NCI-H2029 treated with DMSO at 0.1 percent for 48 hours (cell line): ENCODE measurements at places on chromosomes 5 and 9.

GRCh38 chr5:87048156-87048555, 219.5 kb upstream of the RASA1 start:
- no peak for DNase-seq

GRCh38 chr9:2493109-2493508, 128.5 kb upstream of the VLDLR start:
- DNase-seq = no peak

- no peak for DNase-seq
These were observed 229.5 kb upstream of the PAPPA start for GRCh38 chr9:115923903-115924668.

DNA sequence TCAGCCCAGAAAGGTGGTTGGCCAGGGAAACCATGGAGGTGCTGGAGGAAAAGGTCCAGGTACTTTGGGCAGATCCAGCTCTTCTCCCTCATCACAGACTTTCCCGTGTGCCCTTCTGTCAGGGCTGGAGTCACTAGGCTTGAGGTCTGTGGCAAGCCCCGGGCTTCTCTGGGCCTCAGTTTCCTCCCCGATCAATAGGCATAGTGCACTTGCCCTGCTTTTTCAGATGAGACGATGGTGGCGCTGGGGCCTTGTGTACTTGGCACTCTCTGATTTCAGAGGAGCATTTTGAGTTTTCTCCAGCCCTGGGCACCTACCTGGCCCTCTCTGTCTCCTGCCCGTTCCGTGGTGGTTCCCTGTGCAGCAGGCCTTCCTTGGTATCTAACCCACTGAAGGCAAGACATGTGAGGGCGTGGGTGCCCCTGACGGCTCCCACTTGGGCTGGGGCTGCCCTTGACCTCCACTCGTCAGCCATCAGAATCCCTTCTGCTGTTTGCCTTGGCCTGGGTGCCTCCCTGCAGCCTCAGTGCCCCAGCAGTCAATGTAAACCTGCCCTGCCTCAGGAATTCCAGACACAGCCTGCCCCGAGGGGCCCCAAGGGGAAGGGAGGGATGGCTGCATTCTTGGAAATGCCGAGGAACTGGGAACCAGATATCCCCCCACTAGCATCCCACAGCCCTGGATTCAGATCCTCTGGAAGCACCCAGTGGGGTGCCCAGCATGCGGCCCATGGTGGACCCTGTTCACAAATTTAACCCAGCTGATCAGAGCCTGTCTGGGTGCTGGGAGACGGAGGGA, 66.3 kb upstream of the COL5A1 start:
- DNase-seq = no peak

DNA sequence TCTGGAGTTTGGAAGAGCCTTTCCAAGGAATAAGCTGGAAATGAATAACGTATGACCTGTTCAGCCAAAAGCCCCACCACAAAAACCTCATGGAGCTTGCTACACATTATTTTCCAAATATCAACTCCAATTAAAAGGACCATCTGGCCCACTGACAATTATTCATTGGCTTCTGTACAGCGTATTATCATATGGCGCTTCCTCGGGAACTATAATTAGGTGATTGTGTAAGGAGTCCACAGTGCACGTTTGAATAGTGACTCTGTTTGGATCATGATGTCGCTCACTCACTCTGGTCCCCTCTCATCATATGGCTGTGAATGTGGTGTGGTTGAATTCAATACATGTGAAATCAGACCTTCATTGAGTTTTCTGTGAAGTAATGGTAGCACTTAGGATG, 52.1 kb downstream of the GDNF start:
- no peak for DNase-seq

DNA sequence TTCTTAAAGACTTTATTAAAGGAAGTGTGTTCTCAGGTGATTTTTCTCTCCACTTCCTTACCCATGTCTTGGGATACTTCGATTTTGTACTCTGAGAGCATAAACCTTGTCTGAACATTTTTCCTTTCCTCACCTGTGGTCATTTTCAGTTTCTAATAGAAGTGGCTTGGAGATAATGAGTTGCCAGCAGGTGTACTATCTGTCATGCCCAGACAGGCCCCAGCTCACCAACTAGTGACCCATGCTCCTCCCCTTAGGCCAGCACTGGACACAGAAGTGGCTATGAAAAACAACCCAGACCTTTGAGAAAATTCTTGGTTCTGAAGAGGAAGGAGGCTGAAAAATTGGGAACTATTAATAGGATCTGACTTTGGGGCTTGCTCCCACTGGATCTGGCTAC, 49.2 kb upstream of the SMIM32 start:
- no peak for DNase-seq

DNA sequence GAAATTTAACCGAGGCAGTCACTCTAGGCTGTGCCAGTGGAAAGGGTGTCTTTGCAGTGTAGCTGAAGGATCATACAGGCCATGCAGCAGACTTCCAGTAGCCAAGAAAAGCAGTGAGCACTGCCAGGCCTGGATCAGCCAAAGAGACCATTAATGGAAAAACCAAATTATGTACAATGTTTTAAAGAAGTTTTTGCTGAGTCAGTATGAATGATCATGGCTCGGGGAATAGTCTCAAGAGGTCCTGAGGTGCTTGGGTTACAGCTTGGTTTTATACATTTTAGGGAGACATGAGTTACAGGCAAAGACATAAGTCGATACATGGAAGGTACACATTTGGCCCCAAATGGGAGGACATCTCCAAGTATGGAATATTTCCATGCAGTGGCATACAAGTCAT, 141.3 kb downstream of the YTHDC2 start:
- no peak for DNase-seq

GRCh38 chr5:5881294-5881693, 458.8 kb downstream of the ICE1 start:
- DNase-seq = no peak

DNA sequence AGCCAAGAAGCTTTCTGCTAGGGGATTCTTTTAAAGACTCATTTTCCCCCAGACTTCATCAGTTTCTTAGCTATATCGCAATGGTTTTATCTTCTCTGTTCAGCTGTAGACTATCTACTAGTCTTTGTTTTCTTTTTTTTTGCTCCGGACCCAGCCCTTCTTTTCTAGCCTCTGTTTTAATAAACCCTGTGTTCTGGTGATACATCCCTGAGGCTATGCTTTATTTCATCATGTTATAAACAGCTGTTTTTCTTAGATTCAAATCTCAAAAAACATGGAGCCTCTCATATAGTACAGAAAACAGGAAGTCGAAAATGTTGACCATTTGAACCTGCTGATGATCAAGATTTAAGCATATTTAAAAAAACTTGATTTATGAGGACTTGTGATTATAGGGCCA, 37.8 kb downstream of the SCGB3A1 start:
- no peak for DNase-seq

GRCh38 chr5:158285698-158286097, 426.8 kb upstream of the CLINT1 start:
- no peak for DNase-seq

GRCh38 chr9:91481972-91482371, 58.3 kb upstream of the NFIL3 start:
- no peak for DNase-seq

DNA sequence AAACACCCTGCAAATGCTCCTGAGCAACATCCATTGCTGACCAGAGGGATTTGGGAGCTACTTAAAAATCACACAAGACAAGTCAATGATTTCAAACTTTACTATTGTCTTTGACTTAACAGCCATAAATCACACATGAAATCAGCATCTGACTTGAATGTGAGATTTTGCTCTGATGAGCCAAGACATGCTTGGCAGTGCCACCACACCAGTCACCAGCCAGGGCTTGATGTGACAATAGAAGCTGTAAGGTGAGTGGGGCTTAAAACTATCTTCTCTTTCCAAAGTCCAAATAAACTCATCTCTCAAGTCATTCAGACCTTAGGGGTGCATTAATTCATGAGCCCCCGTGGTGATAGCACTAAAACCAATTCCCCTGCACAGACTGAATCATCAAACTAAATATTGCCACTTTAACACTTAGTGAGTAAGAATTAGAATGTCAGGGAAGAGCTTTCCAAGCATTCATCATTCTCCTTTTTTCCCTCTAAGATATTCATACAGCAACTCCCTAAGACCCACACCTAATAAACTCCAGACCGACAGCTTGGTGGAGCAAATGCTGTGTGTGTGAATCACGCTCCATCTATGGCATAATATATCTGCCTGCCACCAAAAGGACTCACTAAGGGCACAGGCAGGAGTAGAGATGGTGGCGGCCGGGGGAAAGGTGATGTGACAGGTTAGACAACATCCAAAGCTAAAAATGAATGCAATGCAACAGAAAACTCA, 119.4 kb downstream of the SPOCK1 start:
- no peak for DNase-seq

GRCh38 chr9:91483835-91484234, 60.2 kb upstream of the NFIL3 start:
- DNase-seq = no peak

DNA sequence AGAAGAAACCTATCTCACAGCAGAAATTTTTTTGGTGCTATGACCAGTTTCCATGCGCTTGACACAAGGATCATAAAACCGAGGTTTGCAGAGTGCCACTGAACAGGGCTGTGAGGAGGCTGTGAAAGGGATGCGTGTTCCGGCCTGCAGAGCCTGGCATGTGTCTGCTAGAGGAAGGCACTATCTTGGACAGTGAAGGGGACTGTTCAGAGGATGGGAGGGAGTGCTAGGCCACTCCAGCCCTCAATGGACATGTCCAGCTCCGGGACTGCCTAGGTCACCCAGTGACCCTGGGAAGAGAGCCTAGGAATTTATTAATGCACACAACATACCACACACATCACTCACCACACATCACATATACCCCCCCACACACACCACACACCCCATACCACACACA, 275.9 kb downstream of the GADD45G start:
- no peak for DNase-seq

- DNase-seq = no peak
These were observed 41.2 kb upstream of the CTSL start for GRCh38 chr9:87684627-87685219.

DNA sequence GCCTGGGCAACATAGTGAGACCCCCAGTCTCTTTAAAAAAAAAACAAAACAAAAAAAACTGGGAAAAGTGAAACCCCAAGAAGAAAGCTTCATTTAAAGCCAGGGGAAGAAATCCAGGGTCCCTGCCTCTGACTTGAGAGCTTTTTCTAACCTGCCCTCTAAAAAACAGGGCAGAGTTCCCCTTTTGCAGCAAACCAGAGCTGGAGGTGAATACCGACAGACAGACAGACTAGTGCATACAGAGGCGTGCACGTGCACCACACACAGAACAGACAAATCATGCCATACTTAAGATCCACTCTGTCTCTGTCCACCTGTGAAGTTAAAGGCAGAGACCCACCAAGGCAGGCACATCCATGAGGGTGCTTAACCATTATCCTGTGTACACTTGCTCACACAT, 11.7 kb upstream of the AQP3 start:
- DNase-seq = no peak

- peak; percentile 56 for DNase-seq
These were observed 131.9 kb upstream of the ANKH start for GRCh38 chr5:15003511-15003920.

- peak; percentile 78 for DNase-seq
These were observed 90.0 kb downstream of the PRRT1B start for GRCh38 chr9:131635285-131635684.

DNA sequence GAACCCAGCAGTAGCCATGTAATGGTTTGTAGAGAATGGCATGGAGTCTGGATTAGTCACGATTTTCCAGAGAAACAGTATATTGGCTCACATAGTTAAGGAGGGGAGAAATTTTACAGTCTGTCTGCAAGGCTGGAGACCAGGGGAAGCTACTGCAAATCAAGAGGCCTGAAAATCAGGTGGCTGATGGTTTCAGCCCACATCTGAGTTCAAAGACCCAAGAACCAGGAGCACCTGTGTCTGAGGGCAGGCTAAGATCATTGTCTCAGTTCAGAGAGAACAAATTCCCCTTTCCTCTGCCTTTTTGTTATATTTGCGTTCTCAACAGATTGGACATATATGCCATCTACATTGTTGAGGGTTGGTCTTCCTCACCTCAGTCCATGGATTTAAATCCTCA, 207.5 kb upstream of the IRX2 start:
- DNase-seq = no peak

DNA sequence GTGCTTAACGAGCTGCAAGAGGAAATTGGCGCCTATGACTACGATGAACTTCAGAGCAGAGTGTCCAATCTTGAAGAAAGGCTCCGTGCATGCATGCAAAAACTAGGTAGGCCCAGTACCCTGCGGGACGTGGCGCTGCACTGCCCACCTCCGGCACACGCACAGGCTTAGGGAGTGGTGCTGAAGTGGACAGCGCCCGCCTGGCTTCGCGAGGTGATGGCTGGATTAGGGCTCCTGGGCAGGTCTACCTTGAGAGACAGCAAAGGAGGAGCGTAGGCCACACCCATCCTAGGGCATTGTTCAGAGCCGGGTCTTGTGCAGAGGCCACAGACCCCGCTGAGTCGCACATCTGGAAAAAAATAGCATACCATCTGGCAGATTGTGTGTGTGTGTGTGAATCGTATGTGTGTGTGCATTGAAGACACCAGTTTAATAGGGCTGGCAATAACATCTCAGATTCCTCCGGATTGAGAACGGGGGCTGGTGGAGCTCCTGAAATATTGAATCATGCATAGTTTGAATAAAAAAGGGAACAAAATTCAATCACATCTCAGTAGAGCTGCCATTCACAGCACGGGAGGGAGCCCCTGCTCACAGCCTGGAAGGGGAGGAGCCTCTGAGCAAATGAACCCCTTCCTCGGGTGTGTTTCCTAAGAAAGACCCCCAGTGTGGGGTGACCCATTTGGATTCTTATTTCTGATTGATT, 11.1 kb downstream of the OLFM1 start:
- no peak for DNase-seq

GRCh38 chr5:22504411-22504810, 348.7 kb downstream of the CDH12 start:
- no peak for DNase-seq

- no peak for DNase-seq
These were observed 38.6 kb downstream of the B4GALT1 start for GRCh38 chr9:33128570-33128969.

DNA sequence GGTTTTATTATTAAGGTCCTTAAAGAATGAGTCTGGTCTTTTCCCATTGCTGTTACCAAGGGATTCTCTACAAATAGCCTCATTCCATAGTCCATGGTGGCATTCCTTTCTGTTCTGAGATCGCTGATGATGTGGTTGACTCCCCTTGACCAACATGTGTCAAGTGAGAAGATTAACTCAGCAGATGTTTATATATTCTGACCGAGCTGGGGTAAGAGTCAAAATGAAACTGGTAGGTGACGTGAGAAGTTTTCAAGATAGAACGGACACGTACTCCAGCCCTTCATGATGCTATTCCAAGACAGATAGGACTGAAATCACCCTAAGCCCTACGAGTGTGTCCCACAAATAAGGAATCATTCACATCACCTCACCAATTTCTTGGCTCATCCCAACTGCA, 155.5 kb upstream of the WWC1 start:
- no peak for DNase-seq

DNA sequence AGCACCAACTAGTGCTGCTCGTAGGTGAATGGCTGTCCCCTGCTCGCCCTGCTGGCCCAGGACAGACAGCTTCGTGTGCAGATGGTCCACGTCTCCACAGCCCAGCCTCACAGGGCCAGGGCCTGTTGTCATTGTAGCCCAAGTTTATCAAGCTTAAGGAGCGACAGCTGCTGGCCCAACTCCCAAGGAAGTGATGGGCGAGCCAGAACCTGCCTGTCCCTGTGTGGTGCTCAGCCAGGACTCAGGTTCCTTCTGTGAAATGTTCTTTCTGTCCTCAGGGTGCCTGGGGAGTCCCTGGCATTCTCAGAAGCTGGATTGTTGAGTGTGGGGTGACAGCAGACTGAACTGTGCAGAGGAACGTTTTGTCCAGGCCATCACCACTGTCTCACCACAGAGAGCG, 16.4 kb downstream of the TRIP13 start:
- DNase-seq = no peak
